ENCODE measurements at places on chromosomes 12 and 14.

GRCh38 chr14:39033371-39033770 is 69.7 kb downstream of the SEC23A start:
- DNase-seq = no peak

DNA sequence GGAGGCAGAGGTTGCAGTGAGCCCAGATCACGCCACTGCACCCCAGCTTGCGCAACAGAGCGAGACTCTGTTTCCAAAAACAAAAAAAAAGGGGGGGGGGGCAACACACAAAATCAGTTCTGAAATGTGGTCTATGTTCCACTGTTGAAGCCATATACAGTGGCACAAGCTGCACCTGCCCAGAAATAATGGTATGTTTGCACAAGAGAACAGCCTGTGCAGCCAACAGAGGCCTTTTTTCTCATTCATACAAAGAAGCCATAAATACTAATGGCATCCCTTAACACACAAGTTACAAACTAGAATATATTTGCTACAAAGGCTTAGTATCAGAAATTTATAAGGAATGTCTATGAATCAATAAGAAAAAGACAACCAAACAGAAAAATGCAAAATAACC is 37.1 kb downstream of the ITPR2 start:
- no peak for DNase-seq

- DNase-seq = peak; percentile 64
These were observed 583 bp downstream of the CPNE8 start for GRCh38 chr12:38904537-38905479.

- no peak for DNase-seq
These were observed 45.5 kb downstream of the ACADS start for GRCh38 chr12:120771097-120771496.

- DNase-seq = no peak
These were observed 25.1 kb downstream of the UBR7 start for GRCh38 chr14:93232159-93232558.

- no peak for DNase-seq
These were observed 393.3 kb upstream of the RPL10L start for GRCh38 chr14:47044841-47045240.

- no peak for DNase-seq
These were observed 35.5 kb upstream of the OR5AU1 start for GRCh38 chr14:21191261-21191808.

- peak; percentile 65 for DNase-seq
These were observed 638.3 kb upstream of the TMEM132C start for GRCh38 chr12:127628645-127629044.

- no peak for DNase-seq
These were observed 982.9 kb upstream of the TMEM132C start for GRCh38 chr12:127284021-127284420.

- no peak for DNase-seq
These were observed 29.0 kb downstream of the ATF7IP start for GRCh38 chr12:14394317-14395073.

GRCh38 chr14:44316647-44317440 is 190.2 kb downstream of the FSCB start:
- DNase-seq = no peak

DNA sequence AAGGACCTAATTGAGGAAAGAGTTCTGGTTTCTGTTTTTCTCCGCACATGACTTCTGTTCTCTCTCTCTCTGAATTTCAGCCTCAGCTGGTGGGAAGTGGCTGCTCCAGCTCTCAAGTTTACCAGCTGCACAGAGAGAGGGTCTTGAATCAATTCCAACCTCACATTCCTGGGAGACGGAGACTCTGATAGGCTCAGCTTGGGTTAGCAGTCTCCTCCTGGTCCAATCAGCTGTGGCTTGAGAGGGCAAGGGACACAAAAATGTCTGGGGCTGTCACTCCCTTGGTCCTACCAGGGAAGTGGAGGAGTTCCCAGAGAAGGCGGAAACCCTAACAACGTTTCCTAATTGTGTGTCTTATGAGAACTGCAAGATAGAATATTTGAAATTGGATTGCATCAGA is 7.0 kb downstream of the CCDC63 start:
- DNase-seq = no peak

DNA sequence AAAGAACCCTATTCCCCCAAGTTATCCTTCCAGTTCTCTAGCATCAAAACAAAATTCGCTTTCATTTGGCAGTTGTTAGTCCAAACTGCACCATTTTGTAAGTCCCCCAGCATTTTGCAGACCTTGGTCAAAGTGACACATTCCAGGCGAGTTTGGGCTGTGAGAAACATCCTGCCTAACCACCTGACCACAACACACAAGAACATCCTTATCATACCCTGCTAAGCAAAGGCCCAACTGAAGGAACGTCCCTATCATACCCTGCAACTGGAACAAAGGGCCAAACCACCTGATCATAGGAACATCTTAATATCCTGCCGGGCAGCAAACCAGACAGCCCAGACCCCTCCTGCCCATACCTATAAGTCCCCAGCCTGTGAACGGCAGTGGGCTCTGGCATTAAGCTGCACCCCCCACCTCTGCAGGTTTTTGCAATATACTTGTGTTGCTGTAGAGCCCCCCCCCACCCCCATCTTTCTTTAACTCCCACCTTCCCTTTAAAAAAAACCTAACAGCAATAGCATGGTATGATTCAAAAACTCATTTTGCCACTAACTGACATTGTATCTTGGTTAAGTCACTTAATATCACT is 2.7 kb downstream of the PCNX4 start:
- no peak for DNase-seq

- DNase-seq = no peak
These were observed 37.4 kb upstream of the HIGD1C start for GRCh38 chr12:50914872-50915484.

DNA sequence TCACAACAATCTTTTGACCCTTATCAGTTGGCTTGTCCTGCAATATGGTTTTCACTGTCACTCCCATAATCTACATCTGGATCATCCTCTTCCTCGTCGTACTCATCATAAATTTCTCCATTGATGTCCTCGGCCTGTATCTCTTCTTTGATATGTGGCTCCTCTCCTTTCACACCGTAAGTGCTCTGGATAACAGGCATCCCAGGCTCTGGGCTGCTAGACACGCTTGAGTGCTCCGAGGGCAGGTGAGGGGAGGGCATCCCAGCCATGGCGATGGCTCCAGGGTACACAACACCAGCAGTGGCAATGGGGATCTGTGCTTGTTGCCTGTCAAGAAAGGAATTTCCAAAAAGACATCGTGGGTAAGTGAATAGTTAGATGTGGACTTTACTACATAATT is 415.3 kb downstream of the SOX5 start:
- DNase-seq = no peak

DNA sequence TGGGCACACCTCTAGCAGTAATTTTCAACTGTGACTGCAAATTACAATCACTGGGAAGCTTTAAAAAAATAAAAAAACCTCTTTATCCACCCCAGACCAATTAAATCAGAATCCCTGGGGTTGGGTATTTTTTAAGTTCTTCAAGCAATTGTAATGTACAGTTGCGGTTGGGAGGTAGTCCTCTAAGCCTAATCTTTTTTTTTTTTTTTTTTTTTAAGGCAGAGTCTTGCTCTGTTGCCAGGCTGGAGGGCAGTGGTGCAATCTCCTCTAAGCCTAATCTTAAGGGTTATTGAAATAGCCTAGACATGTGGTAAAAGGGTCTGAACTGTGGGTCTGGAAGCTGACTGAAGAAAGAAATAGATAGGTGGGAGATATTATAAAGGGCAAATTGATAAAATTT is 230.5 kb downstream of the AKAP6 start:
- no peak for DNase-seq

GRCh38 chr12:32545413-32545980 is 133.6 kb upstream of the DNM1L start:
- DNase-seq = no peak

DNA sequence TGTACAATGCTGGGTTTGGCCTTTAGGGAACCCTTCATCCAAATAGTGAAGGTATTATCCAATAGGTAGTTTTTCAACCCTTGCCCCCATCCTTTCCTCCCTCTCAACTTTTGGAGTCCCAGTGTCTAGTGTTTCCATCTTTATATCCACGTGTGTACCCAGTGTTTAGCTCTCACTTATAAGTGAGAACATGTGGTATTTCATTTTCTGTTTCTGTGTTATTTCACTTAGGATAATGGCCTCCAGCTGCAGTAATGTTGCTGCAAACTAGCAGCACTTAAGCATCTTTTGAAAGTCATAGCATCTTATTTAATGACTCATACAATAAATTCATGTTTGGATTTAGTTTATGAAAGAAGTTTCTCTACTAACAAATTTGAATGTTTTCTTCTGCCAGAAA is 442.5 kb downstream of the NELL2 start:
- no peak for DNase-seq

DNA sequence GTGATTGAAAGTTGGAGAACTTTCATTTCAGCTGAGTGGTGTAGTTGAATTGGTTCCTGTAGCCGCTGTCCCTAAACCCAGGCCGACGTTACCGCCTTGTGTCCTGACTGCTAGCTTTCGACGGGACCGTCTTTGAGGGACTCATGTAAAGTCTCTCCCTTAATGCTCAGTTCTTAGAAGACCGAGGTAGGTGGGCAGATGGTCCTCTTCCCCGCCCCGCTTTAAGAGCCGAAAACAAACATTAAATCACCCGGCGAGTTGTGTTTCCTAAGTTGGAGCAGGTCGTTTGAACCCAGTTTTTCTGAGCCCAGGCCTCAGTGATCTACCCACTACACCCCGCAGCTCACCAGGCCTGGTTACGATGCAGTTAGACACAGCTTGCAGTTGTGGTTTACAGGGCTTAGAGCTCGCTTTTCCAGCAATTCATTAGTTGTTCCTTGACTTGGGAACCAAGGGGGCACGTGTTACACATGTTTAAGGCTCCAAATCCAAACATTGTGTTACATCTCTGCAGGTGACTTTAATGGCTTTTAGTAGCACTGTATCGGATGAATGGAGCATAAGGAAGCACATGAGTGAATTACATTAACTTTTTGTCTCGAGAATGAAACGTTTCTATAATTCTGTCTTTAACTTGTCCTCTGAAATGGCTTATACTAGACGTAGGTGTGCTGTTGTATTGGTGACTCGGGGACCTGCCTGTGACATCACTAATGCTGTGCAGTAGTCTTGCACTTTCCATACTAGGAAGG is 790 bp downstream of the NEDD1 start:
- no peak for DNase-seq

- DNase-seq = no peak
These were observed 16.6 kb upstream of the KLRF1 start for GRCh38 chr12:9810671-9811070.

- no peak for DNase-seq
These were observed 64.4 kb upstream of the KICS2 start for GRCh38 chr12:64286521-64286920.

DNA sequence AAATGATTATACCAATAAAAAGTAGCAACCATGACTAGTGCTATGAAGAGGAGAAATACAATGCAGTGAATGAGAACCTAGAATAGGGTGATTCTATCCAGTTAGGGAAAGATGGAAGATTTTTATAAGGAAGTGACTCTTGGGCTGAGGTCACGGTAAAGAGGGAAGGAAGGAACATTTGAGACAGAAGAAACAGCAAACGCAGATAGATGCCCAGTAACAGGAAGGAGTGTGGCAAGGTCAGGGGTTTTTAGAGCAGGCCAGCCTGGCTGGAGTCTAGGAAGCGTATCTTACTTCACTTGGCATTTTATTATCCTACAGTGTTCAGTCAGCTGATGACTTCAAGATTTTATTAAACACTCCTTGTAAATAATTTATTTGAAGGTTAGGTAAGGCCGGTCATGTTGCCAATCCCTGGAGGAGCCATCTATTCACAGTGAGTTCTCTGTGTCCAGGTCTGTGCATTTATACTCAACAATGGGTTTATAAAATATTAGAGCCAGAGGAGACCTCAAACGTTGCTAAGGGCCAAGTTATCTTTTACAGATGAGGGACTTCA is 170.6 kb downstream of the PRKCH start:
- DNase-seq = no peak

GRCh38 chr14:72213424-72213823 is 281.2 kb downstream of the RGS6 start:
- no peak for DNase-seq

DNA sequence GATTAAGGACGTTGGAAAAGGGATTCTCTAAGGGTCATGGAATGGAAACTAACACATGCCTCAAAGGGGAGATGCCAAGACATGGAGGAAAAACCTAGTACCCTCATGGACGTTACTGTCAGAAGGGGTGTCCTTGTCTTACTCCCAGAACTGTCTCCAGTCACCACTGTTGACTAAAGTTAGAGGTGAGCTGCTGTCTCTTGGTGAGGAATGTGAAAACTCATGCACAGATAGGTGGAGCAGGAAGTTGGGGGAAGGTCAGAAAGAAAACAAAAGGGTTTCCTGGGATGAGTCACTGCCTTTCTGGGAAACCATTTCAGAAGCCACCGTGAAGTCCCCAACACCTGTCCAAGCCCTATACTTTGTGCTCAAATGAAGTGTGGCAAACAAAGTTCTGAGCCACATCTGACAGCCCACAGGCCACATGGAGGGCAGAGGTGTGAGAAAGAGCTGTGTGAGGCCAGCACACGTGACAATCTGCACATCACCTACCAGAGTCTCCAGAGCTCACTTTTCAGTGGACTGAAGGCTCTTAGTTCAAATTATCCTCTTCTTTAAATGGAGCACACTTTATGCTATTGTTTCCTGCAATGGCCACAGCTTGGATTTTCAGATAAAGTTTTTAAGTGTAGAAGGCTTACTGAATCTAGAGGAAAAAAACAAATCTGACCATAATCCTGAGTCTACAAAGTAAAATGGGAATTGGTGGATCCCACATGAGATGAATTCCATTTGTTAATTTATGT is 92.9 kb upstream of the EGLN3 start:
- DNase-seq = no peak

DNA sequence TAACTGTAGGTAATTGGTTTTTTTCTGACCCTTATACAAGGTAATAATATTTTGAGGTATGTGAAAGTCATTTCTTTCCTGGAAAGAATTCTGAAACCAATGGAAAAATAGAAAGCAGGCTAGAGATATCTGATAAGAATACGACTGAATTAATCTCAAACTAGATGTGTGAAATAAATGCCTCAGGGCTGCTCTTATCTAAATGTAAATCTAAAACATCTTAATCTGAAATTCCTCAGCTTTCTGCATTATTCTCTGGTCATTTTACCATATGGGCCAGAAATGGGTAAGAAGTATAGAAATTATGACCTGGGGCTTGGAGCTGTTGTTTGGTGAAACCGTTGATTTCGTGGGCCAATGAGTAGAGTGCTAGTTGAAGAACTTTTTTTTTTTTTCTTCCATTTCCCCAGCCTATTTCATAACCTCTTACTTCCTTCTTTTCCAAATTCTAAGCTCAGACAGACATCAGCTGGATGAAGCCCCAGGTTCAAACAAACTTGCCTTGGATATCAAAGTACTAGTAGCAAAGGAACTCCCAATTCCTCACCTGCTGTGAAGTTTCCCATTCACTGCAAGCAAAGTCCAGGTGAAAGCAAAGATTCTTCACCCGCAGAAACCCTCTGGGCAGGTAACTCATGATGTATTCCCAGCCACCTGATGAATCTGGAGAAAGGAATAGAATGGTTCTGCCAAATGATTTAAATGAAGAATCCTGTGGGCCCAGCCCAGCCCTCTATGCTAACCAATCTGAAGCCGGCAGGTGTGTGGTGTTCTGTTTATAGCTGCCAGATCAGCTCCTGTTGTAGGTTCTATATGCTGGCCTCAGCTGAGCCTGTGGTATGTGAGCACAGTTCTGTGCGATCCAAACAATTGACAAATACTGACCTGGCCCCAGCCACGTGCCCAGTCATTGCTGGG is 9.7 kb upstream of the FOS start:
- no peak for DNase-seq

- no peak for DNase-seq
These were observed 96.9 kb downstream of the FIGNL2 start for GRCh38 chr12:51751661-51752060.

GRCh38 chr14:22493753-22494152 is 95.3 kb downstream of the DAD1 start:
- no peak for DNase-seq

- no peak for DNase-seq
These were observed 60.9 kb downstream of the SOX5 start for GRCh38 chr12:23888396-23889068.

All from GM04503 (cell line).